Stomach (tissue), 19 donors: ENCODE measurements at places on chromosomes 1 and 21. TPM values are rescaled to one million over a fixed set of nuclear protein-coding genes. Genes with fewer than 3 reads are reported as not detected.

DNA sequence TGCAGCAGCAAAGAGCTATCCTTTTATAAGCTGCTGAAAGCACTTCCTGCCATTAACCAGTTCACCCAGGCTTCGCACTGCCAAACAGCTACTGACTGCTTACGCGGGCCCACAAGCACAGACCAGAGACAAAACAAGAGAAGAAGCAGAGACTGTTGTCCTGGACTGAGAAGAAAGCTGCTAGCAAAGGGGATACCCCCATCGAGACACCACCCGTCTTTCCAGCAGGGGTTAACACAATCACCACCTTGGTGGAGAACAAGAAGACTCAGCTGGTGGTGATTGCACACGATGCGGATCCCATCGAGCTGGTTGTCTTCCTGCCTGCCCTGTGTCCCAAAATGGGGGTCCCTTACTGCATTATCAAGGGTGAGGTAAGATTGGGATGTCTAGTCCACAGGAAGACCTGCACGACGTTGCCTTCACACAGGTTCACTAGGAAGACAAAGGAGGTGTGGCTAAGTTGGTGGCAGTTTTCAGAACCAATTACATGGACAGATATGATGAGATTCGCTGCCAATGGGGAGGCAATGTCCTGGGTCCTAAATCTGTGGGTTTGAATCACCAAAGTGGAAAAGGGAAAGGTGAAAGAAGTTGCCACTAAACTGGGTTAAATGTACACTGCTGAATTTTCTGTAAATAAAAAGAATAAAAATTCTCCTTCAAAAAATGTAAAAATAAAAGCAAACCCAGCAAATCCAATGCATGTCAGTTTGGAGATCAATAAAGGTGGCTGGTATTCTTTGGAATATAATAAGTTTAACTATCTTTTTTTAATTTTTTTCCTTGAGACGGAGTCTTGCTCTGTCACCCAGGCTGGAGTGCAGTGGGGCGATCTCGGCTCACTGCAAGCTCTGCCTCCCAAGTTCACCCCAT is 1.2 kb downstream of the FMO5 start:
- no peak for DNase-seq

- no peak for DNase-seq
Observed at GRCh38 chr21:14962217-14962616, 102.6 kb downstream of the NRIP1 start.

DNA sequence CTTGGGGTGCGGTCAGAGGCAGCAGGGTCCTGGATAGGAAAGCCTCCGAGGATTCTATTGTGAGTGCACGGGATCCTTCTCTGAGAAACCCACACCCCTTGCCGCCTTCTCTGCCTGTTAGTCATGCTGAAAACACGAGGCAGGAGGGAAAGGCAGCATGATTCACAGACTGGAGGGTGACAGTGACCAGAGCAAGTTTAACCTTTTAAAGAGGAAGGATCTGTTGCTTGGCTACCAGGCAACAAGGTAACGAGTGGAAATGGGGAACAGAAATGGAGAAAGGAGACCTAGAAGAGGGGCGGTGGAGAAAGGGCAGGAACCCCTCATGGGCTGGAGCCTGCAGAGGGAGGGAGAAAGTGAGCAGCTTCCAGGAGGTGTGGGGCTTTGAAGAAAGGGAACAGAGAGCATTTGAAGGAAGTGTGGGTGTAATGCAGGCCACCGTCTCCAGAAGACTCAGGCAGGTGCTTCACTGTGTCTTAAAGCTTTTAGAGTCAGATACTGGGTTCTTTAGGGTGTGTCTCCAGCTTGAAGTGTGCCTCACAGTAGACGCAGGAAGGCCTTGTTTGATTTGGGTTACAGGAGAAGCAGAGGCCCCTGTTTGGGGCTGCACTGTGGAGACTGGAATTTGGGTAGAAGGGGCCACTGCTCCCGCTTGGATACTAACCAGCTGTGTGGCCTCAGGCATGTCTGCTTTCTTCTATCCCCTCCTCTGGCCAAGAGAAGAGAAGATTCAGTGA is 19.1 kb downstream of the OPTC start:
- peak; percentile 44 for DNase-seq

DNA sequence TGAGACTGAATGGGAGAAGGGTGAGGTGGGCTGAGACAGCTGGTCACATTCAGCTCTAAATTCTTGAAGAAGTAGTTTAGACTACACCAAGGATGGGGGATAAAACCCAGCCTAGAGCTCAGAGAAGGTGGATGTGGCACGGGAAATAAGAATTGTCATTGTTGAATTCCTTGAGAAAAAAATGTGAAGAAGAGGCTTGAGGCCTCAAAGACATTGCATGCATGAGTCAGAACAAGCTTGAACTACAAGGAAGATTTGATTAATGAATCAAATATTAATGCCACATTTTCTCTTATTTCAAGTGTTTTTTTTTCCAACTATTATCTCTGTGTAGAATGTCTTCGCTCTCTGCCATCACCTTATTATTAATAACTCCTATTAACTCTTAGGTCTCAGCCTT is 58.9 kb downstream of the MAP3K7CL start:
- no peak for DNase-seq

GRCh38 chr21:21076491-21076890 is 78.3 kb downstream of the NCAM2 start:
- no peak for DNase-seq

DNA sequence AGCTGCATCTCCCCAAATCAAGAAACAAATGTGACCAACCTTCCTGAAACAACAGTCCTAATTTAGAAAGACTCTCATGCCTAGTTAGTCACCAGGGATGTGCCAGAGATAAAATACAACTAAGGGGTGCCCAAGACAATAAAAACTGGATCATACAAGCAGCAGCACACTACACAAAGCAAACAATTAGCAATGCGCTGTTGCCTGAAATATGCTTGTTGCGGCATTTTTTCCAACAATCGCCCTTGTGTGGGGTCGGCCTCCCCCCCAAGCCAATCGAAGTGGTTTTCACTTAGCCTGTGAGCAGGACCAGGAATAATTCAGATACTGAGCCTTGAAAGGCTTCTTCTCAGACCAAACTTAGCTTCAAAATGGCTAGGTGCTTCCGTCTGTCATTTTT is 1.4 kb upstream of the STMN1 start:
- no peak for DNase-seq

The DDX20 gene
- total RNA-seq: 21.9 TPM

DNA sequence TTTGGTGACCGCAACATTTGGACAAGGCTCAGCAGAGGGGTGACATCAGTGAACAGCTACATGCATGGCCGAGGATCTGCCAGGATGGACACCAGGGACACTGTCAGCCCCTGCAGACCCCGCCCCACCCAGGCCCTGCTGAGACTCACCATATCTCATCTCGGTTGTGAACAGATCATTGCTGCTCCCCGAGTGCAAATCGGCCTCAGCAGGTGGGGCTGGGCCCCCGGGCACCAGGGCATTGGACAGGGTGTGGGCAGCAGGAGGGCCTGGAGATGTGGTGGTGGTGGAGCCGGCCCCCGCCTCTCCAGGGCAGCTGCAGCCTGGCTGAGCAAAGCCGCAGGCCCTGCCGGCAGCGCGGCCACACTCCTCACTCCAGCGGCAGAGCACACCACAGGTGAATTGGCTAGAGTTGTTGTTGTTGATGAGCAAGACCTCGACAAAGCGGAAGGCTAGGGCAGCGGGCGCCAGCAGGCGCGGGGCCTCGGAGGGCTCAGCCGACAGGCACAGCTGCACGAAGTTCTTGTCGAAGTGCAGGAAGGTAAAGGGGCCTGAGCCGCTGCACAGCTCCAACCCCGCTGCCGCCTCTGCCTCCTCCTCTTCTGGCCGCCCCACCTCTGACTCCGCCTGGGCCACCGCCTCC is 8.2 kb downstream of the ADGRB2 start:
- no peak for DNase-seq
